ENCODE measurements at places on chromosomes 5 and 9. TPM values are rescaled to one million over a fixed set of nuclear protein-coding genes. Genes with fewer than 3 reads are reported as not detected.

- DNase-seq, result no peak
These were observed 22.5 kb downstream of the TRPM6 start for GRCh38 chr9:74865177-74865576.

DNA sequence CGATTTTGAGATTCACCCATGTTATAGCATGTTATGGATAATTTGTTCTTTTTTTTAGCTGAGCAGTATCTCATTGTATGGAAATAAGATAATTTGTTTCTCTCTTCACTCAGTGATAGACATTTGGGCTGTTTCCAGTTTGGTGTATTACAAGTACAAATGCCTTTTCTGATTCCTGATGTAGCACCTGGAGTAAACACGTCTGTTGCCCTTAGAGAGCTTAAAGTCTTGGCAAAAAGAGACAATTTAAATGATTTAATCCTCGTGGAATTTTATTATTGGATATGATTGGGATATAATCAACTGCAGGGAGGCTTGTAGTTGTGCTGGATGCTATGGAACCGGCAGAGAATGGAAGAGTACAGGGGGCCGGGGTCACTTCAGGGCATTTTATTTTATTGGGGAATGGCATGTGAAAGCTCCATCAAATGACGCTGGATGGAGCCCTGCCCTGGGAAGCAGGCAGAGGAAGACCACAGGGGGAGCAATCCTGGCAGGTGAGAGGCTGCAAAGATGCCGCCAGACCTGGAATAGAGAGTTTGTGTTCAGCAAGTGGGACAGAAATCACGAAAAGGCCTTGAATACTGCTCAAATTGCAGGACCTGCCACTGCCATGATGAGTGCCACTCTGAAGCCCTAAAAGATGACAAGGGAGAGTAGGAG is 31.0 kb upstream of the TGFBI start:
- no peak for DNase-seq

GRCh38 chr5:6280425-6281100 is 97.8 kb downstream of the MED10 start:
- DNase-seq, result no peak

DNA sequence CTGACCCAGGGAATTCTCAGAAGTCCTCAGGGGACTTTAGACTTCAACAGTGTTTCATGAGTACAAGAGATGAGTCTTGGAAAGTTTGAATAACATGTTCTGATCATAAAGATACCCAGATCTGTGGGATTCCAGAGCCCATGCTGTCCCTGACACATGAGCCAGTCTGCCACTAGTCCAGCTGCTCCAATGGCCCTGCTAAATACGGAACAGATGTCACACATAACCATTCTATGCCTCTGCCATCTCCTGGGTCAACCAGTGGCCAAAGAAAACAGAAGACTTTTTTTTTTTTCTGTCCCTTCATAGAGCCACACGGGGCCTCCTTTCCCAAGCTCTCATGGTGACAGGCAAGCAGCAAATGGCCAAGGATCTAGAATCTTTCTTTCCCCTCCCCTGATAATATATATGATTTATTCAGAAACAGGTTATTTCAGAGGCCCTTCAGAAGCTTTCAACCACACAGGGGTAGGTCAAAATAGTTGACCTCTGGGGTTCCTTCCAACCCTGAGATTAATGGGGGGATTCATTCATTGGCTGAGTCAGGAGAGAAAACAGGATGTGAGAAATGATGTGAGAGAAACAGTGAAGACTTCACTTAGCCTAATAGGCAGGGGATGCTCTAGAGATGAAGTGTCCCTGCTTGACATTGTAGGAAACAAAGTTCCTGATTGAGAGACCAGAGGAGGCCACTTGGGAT is 367.7 kb downstream of the CDK5RAP2 start:
- no peak for DNase-seq

GRCh38 chr5:9348401-9348996 is 197.4 kb downstream of the SEMA5A start:
- no peak for DNase-seq

GRCh38 chr9:14994738-14995137 is 84.5 kb upstream of the FREM1 start:
- DNase-seq, result no peak

LPAR1 gene
- total RNA-seq, result not detected

LHX3 gene
- not detected for total RNA-seq

- no peak for DNase-seq
These were observed 98.6 kb downstream of the YTHDC2 start for GRCh38 chr5:113612060-113612496.

GCNT1 gene
- 13.1 TPM for total RNA-seq

GRCh38 chr9:107307331-107307730 is 24.3 kb downstream of the RAD23B start:
- no peak for DNase-seq

GRCh38 chr9:127853312-127854183 is 910 bp downstream of the ENG start:
- no peak for DNase-seq

DNA sequence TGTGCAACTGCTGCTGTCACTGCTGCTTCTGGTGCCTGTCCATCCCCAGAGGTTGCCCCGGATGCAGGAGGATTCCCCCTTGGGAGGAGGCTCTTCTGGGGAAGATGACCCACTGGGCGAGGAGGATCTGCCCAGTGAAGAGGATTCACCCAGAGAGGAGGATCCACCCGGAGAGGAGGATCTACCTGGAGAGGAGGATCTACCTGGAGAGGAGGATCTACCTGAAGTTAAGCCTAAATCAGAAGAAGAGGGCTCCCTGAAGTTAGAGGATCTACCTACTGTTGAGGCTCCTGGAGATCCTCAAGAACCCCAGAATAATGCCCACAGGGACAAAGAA is 265 bp downstream of the CA9 start:
- no peak for DNase-seq

ATOX1 gene
- total RNA-seq, result 83.7 TPM

MARCOL gene
- total RNA-seq, result not detected

DNA sequence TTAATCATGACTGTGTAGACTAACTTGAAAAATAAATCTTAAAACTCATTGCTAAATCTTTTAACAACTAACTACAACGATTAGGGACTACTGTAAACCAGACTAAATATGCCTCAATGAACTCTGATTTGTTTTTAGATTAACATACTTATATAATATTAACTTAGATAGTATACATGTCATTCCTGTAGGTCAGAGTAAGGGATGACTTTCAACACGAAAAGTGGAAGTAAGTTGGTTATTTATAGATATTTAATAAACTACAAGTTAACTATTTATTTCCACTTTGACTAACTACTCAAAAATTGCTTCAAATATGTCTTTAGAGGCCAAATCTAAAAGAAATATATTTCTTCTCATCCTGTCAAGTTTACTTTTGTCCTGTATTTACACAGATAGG is 795.6 kb downstream of the PTPRD start:
- DNase-seq, result no peak

CYLC2 gene
- not detected for total RNA-seq

TJP2 gene
- total RNA-seq, result 19.3 TPM

- DNase-seq, result no peak
These were observed 14.1 kb downstream of the MACROH2A1 start for GRCh38 chr5:135384898-135385297.

EGFLAM gene
- total RNA-seq, result not detected

GRCh38 chr5:61501971-61502370 is 169.9 kb downstream of the ZSWIM6 start:
- DNase-seq, result no peak

DNA sequence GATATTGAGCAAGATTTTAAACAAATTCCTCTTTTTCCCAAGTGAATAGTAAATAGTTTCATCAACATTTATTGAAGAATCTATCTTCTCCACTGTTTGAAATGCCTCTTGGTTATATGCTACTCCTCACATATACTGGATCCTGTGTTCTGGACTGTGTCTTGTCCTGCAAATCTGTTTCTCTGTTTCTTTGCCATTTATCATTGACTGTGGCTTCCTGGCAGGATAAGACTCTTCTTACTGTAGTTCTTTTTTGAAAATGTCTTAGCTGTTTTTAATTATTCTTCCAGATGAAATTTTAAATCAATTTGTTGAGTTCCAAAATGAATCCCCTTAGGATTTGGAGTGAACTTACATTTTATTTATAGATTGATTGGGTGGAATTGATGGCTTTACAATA is 27.8 kb downstream of the RALGPS1 start:
- no peak for DNase-seq

GRCh38 chr5:2130361-2130760 is 247.6 kb upstream of the IRX4 start:
- no peak for DNase-seq

SHB gene
- 1.7 TPM for total RNA-seq

GRCh38 chr5:134647750-134648424 is 698 bp upstream of the SEC24A start:
- DNase-seq, result no peak

ERBIN gene
- 32.9 TPM for total RNA-seq

DNA sequence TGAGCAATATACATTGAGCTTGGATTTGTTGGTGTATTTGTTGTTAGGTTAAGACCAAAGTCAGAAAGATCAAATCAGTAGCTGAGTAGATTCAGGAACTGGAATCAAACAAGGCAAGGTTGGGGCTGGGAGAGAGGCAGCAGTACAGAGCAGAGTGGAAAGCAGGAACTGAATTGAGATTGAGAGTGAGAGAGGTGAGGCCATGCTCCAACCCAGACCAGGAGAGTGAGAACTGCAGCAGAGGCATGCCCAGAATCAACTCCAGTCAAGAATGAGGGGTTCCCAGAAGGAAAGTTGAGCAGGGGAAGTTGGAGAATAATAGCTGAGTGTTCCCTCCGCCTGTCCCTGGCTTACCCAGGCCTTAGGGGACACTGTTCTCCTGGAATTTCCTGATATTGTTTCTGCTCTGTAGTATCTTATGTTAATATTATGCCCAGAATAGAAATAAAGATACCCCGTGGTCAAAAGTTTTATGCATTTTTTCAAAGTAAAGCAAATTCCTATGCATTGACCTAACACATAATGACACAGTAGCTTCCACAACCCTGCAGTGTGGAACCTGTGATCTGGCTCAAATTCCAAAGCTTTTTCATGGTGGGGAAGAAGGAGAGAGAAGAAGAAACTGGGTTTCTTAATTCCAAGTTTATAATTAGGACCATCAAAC is 82.7 kb downstream of the SV2C start:
- no peak for DNase-seq

- no peak for DNase-seq
These were observed 16.6 kb downstream of the ZNF608 start for GRCh38 chr5:124729720-124730359.

MEIKIN gene
- not detected for total RNA-seq

TSSK1B gene
- total RNA-seq, result not detected

- DNase-seq, result peak; percentile 25
These were observed 24.9 kb upstream of the SH3PXD2B start for GRCh38 chr5:172479034-172479783.

TMEM171 gene
- total RNA-seq, result not detected

CCDC107 gene
- total RNA-seq, result 20.6 TPM

DNA sequence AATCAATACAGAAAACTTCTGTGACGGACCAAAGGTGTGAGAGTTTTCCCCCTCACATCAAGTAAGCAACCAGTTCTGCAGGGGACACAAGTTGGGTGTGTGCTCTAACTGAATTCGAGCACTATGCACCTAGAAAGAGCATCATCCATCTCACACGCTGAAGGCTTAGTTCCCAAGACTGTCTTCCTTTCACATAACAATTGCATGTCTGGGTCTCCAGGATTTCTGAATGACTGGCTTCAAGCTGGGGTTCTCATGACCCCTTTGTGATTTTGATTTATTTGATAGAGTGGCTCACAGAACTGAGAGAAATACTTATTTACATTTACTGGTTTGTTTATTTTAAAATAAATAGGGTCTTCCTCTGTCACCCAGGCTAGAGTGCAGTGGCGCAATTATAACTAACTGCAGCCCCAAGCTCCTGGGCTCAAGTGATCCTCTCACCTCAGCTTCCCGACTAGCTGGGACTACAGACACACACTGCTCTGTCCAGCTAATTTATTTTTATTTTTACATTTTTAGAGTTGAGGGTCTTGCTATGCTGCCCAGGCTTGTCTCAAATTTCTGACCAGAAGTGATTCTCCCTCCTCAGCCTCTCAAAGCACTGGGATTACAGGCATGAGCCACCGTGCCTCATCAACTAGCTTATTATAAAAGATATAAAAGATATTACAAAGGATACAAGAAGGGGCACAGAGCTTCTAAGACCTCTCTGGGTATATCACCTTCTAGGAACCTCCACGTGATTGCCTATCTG is 316.7 kb upstream of the CDH12 start:
- no peak for DNase-seq

- no peak for DNase-seq
These were observed 256.8 kb upstream of the IRX4 start for GRCh38 chr5:2139478-2139877.

BASP1 gene
- total RNA-seq, result 1.0 TPM

GRCh38 chr5:111998871-111999270 is 241.9 kb upstream of the NREP start:
- DNase-seq, result no peak

F2R gene
- 3.9 TPM for total RNA-seq

GRCh38 chr9:26066237-26066636 is 388.0 kb upstream of the TUSC1 start:
- DNase-seq, result no peak

DNA sequence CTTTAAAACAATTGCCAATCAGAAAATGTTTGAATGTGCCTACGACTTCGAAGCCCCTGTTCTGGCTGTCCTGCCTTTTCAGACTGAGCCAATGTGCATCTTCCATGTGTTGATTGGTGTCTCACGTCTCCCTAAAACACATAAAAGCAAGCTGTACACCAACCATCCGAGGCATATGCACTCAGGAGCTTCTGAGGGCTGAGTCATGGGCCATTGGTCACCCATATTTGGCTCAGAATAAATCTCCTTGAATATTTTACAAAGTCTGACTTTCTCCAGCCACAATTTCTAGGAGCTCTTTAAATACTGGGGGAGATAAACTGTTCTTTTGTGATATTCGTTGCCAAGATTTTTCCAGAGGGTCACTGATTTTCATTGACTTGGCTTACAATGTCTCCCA is 53.9 kb downstream of the C9orf57 start:
- DNase-seq, result no peak

DNA sequence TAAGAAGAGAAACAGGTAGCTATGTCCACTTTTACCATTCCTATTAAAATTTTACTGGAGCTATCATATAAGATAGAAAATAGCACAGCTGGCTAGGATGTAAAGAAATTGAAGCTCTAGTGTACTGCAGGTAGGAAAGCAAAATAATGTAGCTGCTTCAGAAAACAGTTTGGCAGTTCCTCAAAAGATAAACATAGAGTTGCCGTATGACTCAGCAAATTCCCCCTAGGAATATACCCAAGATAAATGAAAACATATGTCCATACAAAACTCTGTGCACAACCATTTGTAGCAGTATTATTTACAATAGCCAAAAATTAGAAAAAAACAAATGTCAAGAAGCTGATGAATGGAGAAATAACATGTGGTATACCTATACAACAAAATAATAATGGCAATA is 64.6 kb upstream of the SHISAL2B start:
- DNase-seq, result no peak

RRAGA gene
- 56.8 TPM for total RNA-seq

ADAMTS6 gene
- 1.3 TPM for total RNA-seq

GRCh38 chr9:34380511-34381315 is 4.0 kb upstream of the MYORG start:
- DNase-seq, result peak; percentile 69

GRCh38 chr5:111682641-111683040 is 74.4 kb downstream of the NREP start:
- no peak for DNase-seq
